ENCODE measurements at places on chromosomes 16 and 17.

DNA sequence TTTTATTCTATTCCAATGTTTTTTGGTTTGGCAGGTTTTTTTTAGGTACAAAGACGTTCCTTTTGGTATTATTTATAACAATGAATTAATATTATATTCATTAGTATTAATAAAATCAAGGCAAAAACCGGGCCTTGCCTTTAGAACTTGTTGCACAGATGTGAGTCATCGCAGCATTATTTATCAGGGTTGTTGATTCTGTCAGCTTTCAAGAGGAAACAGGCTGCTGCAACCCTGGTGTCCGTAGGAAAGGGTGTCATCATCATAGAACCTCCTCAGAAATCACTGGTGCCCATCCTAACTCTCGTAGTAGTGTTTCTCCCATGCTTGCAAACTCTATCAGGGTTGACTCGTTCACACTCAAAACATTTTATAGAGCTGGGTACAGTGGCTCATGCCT is 10.2 kb upstream of the LRRC37B start:
- DNase-seq, result no peak

- DNase-seq, result no peak
These were observed 40.9 kb downstream of the LAT start for GRCh38 chr16:29025735-29026134.

DNA sequence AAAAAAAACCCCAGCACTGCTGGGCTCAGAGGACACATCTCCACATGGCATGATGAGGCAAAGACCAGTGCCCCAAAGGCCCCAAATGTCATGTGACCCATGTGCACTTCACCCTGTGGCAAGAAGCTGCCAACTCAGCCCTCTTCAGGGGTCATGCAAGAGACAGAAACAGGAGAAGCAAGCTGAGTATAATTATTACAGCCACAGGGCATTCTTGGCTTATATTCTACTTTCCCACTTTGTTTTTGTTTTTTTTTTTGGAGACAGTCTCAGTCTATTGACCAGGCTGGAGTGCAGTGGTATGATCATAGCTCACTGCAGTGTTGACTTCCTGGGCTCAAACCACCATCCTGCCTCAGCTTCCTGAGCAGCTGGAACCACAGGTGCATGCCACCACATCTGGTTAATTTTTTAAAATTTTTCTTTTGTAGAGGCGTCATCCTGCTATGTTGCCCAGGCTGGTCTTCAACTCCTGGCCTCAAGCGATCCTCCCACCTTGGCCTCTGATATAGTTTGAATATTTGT is 32.7 kb upstream of the LITAF start:
- no peak for DNase-seq

GRCh38 chr17:66755101-66755943 is 79.6 kb upstream of the CACNG5 start:
- DNase-seq, result no peak

- no peak for DNase-seq
These were observed at the start of gene PTGES3L for GRCh38 chr17:42979511-42980273. Gene PTGES3L (minus strand): TSS chr17:42980080. CDS start chr17:42980053, 27 bp downstream.

DNA sequence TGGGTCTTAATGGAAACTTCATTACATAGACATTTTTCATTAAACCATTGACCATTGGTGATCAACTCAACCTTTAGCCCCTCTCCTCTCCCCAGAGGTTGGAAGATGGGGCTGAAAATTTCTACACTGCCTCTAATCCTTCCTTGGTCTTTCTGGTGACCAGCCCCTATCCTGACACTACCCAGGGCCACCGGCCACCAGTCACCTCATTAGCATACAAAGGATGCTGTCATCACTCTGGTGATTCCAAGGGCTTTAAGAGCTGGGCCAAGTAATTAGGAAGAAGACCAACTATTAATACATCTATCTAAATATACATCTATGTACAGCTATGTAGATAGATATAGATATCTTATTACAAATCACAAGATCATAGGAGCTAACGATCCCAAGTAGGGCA is 111.2 kb upstream of the IRX6 start:
- no peak for DNase-seq

- peak; percentile 72 for DNase-seq
These were observed 25.5 kb downstream of the MYOCD start for GRCh38 chr17:12691173-12691572.

Measured in AG10803 (cell line).